ENCODE measurements at places on chromosomes 1 and 21.

DNA sequence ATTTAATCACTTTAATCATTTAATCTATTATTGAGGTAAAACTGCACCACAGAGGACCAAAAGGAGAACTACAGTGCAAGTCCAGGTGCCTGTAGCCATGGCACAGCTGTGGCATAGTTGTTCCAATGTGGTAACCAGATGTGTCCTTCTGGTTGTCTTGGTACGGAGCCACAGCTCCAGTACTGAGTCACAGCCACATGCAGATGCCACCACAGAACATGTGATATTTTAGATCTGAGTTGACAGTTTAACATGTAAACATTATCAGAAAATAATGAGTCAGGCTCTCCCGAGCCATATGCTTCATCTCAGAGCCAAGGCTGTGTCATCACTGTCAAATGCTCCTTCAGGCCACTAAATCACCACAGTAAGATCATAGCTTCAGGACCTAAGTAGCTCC is 56.4 kb upstream of the RGS7 start:
- no peak for DNase-seq

GRCh38 chr1:33273961-33274371 is 17.7 kb downstream of the ZNF362 start:
- DNase-seq, result no peak

GRCh38 chr21:26079366-26079765 is 91.2 kb downstream of the APP start:
- no peak for DNase-seq

DNA sequence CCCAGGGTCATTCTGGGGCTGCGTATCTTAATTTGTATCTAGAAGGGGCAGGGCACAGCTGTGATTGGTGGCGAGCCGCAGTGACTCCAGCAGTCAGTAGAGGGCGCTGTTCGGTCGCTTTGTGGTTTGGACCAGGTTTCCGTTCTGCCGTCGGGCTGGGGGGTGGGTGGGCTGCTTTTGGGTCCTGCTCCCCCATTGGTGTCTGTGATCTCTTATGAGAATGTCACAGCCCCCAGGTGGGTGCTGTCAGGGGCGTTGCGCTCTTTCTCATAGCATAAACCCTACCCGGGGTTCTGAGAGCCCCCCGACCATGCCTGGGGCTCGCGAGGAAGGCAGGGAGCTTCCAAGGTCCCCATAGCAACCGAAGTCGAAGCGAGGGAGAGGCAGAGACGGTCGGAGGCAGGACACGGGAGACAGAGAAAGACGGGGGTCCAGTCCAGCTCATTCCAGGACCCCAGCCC is 5.4 kb downstream of the TFF3 start:
- peak; percentile 24 for DNase-seq

GRCh38 chr1:226310637-226311195 is 1.8 kb upstream of the LIN9 start:
- peak; percentile 38 for DNase-seq

DNA sequence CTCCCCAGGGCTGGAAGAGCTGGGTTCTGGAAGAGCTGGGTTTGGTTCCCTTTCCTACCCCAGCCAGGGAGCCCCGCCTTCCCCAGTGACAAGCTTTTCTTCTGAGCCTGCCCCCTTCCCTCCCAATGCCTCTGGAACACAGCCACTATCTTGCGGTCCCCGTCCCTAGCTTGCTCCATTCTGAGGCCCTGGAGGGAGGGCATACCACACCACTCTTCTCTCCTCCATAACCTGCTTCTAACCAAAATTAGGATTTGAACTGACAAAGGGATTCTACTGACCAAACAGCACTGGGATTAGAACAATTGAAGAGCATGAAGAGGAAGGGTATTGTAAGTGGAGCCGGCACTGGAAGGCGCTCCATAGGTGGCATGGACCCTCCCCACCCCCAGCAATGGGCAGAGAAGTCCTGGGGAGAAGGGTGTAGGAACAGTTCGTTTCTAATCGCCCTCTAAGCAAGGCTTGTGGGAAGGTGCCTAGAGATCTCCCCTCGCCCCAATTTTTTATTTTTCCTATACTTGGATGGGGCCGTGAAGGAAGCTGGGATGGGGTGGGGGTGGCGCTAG is 690 bp downstream of the C1orf216 start:
- DNase-seq, result no peak

DNA sequence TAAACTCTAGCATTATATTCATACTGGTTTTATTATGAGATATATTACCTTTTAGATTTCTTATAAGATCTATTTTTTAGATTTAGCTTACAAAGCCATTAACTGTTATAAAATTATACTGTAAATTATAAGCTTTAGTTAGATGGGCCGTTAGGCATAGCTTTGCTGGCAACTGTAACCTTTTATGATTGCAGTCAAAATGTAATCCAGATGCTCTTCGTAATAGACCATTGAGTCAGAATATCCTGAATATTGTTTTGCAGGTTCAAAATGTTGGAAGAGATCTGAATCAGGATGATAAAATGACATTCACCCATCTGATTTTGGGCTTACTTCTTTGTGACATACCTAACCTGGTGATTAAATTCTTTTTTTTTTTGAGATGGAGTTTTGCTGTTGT is 20.9 kb downstream of the ITSN1 start:
- no peak for DNase-seq

DNA sequence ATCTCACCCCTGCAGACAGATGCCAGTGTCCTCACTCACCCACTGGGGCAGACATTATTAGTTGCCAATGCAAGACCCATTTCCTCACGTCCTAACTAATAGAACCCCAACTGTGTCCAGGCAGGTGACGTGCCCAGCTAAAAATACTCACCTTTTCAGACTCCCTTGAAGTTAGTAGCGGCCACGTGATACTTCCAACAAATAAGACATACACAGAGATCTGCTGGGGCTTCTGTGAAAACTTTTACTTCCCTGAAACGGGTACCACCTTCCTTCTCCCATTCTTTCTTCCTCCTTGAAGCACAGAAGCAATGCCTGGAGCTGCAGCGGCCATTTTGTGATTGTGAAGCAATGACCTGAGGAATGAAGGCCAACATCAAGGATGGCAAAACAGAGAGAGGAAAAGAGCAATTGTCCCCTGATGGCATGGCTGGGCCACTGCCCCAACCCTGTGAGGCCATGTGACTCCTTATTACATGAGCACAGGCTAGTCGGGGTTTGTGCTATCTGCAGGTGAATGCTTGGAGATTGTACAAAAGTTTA is 74.4 kb upstream of the TMPRSS2 start:
- no peak for DNase-seq

- no peak for DNase-seq
These were observed 90.0 kb downstream of the FNBP1L start for GRCh38 chr1:93537924-93538323.

GRCh38 chr1:66253330-66253921 is 280.5 kb upstream of the SGIP1 start:
- no peak for DNase-seq

GRCh38 chr1:48016515-48016914 is 19.3 kb upstream of the TRABD2B start:
- no peak for DNase-seq

- no peak for DNase-seq
These were observed 7.7 kb upstream of the SLC5A9 start for GRCh38 chr1:48214820-48215219.

- DNase-seq, result no peak
These were observed 63.8 kb upstream of the MPC2 start for GRCh38 chr1:168000656-168001055.

GRCh38 chr1:109537450-109538178 is 2.1 kb upstream of the GPR61 start:
- no peak for DNase-seq

DNA sequence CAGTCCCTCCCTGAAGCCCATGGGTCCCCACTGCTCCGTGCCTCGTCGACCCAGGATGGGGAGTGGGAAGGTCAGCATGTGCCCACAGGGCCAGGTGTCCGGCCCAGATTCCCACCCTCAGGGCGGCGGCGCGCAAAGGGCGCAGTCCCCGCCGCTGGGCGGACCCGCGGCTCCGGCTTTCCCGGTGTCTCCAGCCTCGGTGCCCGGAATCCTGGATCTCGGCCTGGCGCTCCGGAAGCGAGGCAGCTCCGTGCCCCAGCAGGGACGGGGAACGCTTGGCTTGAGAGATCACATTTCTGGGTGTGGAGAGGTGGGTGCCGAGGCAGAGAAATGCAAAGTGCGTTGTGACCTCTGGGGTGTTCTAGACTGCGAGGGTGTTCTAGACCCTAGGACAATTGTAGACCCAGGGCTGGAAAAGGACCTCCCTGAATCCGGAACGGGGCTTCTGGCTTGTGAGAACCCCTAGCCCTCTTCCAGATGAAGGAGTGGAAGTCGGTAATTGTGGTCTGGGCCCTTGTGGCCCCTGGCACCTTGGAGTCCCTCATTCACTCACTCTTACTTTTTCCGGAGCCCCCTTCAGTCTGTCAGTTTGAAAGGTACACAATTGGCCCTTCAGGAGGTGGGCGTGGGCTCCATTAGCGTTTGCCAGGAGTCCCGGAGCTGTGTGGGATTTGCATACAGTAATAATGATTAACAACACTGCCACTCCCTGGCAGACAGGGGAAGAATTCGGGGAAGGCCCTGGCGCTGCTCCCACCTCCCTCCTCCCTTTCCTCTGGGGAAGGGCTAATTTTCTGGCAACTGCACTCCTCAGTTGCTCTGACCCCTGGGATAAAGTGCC is 1.6 kb upstream of the KCND3 start:
- peak; percentile 53 for DNase-seq

DNA sequence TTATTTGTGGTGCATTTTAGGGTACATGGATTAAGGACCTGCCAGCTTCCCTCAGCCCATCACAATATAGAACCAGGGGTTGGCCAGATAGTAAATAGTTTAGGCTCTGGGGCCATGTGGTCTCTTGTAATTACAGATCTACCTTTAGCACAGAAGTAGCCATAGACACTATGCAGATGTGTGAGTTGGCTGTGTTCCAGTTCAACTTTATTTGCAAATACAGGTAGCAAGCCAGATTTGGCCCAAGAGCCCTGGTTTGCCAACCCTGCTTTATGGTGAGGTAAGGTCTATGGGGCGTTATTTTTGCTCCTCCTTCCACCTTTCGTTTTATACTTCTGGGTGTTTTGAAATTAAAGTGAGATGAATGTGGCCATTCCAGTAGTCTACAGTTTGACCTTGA is 48.7 kb downstream of the MRPS6 start:
- no peak for DNase-seq

Data from NCI-H524 treated with DMSO at 0.1 percent for 48 hours (cell line).